ENCODE measurements at places on chromosomes 12 and 14.

DNA sequence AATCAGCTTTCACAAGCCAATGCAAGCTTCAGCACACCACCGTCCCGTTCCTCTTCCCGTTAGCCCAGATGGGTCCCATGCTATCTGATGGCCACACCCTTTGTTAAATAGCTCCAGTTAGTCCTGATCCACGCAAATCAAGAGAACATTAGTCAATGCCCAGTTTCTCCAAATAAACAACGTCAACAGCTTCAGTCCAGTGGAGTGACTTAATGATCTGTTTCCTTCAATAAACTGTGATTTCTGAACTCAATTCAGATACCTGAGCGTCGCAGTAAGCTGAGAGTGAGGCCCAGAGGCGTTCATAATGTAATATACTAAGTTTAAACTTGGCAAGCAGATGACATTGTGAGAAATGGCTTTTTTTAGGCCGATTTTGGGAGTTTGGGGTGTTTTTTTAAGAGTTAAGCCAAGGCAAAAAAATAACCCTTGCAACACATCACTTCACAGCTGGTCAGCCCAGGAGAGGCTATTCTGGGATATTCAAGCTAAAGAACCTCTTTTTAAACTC lies 112.3 kb downstream of the ZFP36L1 start:
- no peak for DNase-seq

DNA sequence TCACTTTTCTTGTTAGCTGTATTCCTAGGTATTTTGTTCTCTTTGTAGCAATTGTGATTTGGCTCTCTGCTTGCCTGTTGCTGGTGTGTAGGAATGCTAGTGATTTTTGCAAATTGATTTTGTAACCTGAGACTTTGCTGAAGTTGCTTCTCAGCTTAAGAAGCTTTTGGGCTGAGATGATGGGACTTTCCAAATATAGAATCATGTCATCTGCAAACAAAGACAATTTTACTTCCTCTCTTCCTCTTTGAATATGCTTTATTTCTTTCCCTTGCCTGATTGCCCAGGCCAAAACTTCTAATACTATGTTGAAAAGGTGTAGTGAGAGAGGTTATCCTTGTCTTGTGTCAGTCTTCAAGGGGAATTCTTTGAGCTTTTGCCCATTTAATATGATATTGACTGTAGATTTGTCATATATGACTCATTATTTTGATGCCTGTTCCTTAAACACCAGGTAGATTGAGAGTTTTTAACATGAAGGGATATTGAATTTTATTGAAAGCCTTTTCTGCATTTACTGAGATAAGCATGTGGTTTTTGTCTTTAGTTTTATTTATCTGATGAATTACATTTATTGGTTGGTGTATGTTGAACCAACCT lies 26.7 kb downstream of the CLECL1 start:
- no peak for DNase-seq

- peak; percentile 33 for DNase-seq
Observed at GRCh38 chr12:71780237-71780822, 25.7 kb downstream of the RAB21 start.

- DNase-seq = no peak
Observed at GRCh38 chr12:115697340-115697739, 580.2 kb downstream of the MED13L start.

- DNase-seq = no peak
Observed at GRCh38 chr12:101828463-101829196, 2.1 kb downstream of the GNPTAB start.

DNA sequence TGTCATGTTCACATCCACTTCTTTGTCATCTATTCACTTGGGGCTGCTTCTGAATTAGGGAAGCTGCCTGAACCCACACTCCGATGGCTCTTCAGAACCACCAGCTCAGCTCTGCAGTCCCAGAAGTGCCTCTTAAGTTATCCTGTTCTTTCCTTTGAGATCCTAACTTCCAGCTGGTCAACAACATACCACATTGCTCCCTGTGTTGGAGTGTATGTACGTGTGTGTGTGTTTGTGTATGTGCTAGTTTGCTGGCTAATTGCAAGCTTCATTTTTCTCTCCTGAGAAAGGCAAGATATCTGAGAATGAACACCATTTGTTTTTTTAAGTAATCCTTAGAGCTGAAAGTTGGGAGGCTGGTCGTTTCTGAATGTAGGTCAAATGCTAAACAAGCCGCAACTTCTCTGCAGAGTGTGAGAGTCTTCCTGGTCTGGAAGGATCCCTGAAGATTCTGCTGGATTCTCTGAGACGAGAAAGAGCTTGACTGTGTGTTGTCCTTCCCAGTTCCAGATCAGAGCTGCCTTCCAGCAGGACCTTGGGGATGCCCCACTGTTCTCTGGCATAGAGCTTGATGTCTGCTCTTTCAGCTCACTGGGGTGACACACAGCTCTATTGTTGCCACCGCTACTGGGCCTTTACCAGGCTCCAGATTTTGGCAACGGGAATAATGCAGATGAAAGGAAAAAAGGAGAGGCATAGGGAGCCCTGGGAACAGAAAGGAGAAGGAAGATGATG lies 839 bp downstream of the GSG1 start:
- no peak for DNase-seq

DNA sequence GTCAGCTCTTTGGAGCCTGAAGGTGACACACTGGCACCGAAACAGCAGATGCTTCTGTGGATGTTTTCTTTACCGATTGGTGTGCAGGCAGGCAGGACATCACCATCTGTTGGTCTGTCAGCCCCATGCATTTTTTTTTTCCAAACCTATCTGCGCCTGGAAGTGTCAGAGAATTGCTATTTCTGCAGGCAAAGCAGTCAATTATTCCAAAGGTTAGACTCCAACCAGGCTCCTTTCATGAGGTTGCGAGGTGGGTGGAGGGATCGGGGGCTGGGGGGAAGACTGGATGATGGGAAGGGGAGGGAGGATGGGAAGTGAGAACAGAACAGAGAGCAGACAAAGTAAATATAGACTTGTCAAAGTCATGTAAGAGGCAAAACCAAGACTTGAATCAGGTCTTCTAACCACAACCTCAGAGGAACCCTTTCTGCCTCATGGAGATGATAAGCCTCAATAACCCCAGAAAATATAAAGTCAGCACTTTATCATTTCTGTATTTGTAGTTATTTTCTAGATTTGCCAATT lies 117.7 kb downstream of the OTOGL start:
- DNase-seq = no peak

DNA sequence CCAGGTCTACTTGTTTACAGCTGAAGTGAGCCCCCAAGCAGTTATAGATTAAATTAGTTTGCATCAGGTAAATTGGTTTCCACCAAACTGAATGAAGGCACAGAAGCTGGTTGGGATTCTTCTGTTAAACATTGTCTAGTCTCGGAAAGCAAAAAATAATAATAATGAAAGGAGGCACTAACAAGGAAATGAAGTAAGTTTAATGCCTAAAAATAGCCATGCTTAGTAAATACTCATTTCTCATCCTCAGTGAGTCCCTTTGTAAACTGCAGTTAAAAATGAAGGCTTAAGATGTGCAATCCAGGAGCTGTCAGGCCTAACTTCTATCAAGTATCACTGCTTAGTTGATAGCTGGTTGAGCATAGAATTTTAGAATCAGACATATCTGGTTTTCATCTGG lies 113.5 kb downstream of the BTG1 start:
- no peak for DNase-seq

DNA sequence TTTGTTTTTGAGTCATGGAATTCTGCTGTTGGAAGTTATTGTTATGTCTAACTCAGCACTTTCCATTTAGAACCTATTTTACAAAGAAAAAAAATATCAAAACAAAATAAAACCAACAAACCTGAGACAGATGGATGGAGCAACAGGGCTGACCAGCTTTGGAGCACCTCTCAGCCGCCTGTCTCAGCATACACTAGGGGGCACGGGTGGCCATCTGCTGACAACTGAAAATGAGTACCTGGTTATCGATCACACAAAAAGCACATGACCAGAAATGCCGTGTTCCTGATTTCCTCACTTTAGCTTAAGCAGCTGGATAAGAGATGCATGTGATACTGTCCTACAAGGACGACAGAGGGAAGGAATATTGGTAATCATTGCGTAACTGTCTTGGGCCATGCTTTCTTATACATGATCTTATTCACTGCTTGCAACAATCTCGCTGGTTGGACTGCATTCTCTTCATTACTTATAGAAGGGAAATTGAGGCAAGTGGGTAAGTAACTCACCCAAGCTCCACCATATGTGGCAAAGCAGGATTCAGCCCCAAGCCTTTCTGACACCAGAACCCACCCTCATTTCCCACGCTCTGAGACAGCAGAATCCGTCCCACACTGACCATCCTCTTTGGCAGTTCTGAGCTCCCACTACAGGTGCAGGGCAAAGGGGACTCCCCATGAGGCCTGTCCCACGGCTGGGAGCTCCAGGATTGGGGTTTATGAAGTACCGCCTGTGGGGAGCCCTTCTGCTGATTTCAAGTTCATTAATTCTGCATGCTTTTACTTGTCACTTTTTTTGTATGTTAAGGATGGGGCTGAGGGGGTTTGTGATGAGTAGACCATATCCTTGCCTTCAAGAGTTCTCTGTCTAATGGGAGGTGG lies 43.5 kb downstream of the C14orf132 start:
- no peak for DNase-seq

GRCh38 chr12:28409892-28410291 lies 219.6 kb downstream of the CCDC91 start:
- no peak for DNase-seq

GRCh38 chr14:86003998-86004397 lies 474.1 kb downstream of the FLRT2 start:
- DNase-seq = no peak

- DNase-seq = no peak
Observed at GRCh38 chr12:95553197-95553943, 2.1 kb upstream of the USP44 start.

GRCh38 chr14:50619569-50620141 lies 48.5 kb downstream of the SAV1 start:
- DNase-seq = no peak

DNA sequence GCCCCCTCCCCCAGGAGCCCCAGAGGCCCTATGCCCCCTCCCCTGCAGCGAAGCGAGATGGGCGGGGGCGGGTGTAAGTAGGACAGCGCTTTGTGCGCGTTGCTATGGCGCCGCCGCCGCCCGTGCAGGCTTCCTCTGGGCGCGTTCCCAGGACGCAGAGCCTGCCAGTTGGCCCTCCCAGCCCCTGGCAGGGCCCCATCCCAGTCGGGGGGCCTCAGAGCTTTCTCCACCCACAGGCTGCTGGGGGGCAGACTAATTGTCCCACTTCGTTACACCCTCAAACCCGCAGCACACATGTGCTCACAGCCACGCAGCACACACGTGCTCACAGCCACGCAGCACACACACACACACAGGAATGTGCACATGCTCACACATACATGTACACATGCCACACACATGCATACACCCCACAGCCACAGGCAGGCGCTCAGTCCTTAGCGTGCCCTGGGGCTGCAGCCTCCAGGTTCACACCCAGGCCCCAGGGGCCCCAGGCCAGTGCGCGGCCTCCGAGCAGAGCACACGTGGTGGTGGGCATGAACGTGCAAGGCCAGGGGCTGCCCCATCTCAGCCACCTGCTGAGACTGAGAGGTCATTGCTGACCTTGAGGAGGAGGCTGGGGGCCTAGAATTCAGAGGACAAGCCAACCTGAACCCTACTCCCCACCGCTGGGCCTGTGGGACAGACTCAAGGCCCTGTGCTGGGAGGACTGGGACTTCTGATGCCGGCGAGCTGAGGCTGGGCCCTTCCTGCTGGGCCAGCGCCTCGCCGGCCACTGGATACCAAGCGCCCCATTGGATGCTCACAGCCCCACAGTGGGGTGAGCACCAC lies 15.6 kb downstream of the TRMT61A start:
- DNase-seq = no peak

DNA sequence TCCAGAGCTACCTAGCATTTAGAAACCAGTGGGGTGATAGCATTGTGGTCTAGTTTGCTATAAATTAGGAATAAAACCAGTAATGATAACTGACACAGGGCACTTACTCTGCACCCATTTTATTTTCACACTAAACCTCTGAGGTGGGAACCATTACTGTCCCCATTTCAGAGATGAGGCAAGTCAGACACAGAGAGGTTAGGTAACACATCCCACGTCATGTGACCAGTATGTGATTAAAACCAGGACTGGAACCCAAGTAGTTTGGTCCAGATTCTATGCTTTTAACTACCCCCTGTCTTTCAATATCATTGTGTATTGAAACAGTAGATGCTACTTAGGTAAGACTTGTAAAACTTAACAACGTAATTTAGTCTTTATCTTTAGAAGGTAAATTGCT lies 110.2 kb downstream of the PLXNC1 start:
- no peak for DNase-seq

GRCh38 chr14:68263563-68264259 lies 444.1 kb downstream of the RAD51B start:
- no peak for DNase-seq

DNA sequence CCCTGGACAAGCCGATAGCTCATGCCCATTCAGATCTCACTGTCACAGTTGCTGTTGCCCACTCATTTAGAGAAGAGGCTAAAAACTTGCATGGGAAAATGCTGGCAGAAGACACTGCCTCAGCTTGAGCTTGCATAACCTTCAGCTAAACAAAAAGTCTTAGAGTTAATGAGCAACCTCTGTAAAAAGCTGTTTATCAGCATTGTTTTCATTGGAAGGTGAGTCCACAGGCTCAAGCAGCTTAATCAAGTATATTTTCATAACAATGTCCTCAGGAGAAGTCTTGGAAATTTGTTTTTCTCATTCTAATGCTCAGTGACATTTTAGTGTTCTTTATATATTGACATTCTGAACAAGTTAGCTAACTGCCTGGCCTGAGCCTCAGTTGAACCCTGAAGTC lies 872.9 kb downstream of the TMTC2 start:
- DNase-seq = no peak

- DNase-seq = no peak
Observed at GRCh38 chr14:29587761-29588470, 339.7 kb downstream of the PRKD1 start.

DNA sequence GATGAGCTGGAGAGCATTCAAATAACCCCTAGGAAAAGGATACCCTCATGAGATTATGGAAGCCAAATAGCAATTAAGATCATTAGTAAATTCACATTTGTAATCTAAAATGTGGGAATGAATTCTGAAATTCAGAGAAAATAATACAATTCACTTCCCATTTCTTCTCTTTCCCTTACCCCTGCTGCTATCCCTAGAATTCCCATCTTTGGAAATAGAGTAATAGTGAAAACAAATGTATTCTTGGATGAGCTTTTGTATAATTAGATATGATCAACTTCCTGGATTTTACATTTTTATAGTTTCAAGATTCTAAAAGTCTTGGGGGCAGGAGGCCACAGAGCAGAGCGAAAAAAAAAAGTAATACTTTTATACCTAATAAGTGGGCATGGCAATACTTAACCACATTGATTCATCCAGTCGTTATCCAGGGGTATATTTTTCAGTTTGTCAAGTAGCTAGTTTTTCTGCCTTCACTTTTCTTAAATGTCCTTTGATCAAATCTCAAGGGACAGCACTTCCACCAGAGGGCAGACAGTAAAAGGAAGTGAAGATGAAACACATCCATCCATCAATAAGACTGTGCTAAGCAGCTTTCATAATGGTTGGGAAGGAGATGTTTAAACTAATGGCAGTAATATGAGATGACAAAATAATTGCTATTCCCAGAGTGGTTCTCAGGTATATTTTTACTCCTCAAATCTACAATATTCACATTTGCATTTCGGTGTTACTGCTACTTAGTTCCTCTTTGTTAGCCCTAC lies 401.3 kb downstream of the DIO2 start:
- no peak for DNase-seq

Data from T follicular helper cell (primary cell).